ENCODE measurements at places on chromosomes 7 and 10. TPM values are rescaled to one million over a fixed set of nuclear protein-coding genes. Genes with fewer than 3 reads are reported as not detected.

- peak; percentile 70 for DNase-seq
These were observed 23.6 kb upstream of the SRI start for GRCh38 chr7:88243345-88243909.

- no peak for DNase-seq
These were observed 13.5 kb downstream of the LRMDA start for GRCh38 chr10:75444781-75445386.

DNA sequence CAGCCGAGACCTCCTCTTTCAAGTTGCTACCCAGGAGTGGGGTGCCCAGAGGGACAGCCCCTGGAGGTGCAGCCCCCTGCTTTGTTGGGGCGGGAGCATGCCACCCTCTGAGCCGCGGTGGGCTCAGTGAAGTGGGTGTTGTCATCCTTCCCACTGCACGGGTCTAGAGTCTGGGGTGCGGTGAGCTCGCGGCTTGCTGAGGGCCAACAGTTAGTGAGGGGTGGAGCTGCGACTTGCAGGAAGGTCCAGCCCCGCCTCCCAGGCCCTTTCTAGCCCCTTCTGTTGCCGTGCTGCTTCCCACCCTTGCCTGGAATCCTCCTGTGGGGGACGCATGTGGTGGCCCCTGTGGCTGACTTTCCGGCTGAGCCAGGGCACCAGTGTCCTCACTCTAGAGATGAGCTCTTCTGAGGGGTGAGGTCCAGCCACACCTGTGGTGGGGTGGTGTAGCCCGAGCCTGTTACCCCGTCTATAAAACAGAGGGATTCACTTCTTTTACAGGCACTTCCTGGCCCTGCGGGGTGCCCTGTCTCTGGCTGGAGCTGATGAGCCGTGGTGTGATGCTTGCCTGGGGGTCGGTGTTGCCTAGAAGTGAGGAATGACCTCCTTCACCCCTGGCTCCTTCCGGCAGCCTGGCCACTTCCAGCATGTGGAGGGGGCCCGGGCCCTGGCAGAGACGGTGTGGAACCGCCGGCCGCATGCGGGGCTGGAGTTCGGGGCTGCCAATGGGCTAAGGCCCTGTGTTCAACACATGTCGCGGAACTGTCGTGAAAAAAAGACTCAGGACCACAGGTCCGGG, 127.9 kb downstream of the FAM53B start:
- DNase-seq, result no peak

- DNase-seq, result no peak
These were observed 76.1 kb upstream of the DGKB start for GRCh38 chr7:14978687-14979086.

DNA sequence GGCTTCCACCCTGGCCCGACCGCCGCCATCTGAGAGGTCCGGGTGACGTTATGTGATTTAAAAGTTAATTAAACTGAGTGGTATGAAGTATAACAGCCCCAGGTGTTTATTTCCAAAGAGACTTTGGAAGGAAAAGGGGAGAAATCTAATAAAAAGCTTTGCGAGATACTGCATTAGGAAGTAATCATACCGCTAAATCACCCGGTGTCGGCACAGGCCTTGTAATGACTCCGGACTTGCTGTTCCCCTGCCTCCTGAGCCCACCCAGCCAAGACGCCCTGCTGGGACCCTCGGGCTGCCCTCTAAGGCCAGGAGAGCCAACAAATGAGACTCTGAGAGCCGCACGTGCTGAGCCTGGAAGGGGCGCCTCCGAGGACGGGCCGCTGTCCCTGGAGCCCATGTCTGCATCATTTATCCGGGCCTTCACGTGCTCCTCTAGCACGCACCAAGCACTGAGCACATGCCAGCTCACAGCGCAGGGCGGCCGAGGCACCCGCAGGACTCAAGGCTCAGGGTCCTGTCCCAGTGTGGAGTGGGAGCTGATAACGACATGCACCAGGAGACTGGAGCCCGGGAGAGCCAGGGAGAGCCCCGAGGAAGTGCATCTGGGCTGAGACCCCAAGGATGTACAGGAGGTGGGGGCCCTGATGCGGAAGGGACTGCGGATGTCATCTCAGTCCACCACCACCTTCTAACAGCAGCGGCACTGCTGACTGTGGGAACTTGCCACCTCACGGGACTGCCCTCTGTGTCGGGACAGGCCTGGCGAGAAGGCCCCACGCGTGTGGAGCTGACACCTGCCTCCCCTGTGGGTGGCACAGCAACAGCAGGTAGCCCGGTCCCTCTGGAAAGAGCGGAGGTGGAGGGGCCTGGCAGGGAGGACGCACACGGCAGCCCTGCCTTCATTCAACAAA, 182.7 kb downstream of the ELFN1 start:
- no peak for DNase-seq

- no peak for DNase-seq
These were observed 3.3 kb upstream of the YKT6 start for GRCh38 chr7:44197474-44197873.

DNA sequence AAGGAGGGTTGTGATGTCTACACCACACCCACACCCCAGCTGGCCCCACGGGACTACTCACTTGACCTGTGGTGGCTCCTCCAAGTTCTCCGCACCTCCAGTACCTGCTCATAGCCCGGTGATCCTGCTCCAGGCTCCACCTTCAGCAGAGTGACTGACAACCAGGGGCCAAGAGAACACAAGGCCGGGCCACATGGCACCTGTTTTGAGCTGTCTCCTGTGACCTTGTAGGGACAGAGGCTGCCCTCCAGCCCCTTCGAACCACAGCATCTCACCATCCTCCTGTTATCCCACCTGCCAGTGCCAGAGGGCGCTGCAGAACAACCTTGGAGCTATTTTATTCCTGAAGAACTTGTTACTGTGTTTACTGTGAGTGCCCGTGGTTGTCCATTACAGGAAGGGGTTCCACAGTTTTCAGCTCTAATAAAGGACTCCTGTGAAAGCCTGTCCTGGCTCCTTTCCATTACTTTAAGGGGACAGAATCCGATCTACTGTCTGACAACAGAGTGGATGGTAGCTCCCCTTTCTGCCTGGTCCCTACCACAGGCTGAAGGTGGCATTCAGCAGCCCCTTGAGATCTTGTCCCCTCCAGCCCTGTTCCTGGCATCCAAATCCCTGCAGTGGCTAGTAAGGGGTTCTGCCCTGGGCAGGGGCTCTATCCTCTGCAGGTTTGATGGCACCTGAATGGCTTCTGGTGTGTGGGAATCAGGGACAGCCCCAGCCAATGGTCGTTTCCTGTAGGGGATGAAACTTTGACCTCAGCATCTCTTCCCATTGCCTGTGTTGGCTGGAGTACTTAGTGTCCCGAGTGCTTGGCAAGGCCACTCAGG, 50.8 kb downstream of the C10orf120 start:
- DNase-seq, result no peak

DNA sequence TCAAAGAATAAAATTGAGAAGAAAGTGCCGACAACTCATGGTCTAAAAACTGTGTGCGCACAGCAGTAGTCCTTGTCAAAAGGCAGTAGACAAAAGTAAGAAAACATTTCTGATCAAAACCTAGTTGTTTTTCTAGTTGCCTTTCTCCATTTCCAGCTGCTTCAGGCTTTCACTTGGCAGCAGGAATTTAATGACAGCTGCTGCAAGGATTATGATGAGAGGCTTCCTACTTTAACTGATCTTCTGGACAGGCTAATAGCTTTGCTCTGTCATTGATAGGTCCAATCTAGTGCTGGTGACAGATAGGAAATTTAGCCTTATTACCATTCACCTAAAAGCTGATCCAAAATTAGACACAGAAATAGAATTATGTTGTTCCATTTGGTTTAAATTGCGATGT, 110.7 kb upstream of the SEMA3C start:
- DNase-seq, result no peak

- no peak for DNase-seq
These were observed 11.8 kb downstream of the NACAD start for GRCh38 chr7:45076946-45077345.

GRCh38 chr10:80191589-80192270, 13.6 kb downstream of the ANXA11 start:
- DNase-seq, result no peak

DNA sequence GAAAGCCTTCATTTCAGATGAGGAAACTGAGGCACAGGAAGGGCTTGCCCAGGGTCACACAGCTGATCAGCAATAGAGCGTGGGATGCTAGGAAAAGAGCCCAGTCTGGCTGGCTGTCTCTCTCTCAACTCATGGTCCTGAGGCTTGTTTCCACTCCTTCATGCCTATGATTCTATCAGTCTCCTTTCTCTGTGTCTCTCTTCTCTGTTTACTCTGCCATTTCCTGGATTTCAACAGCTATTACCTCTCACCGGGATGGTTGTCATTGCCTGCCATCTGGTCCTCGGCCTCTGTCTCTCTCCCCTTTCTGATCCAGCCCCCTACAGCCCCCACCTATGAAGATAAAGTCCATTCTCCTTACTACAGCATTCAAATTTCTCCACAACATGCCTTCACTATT, 93.3 kb upstream of the AGBL3 start:
- DNase-seq, result no peak

GRCh38 chr10:54594289-54594688, 206.7 kb downstream of the PCDH15 start:
- DNase-seq, result no peak

DNA sequence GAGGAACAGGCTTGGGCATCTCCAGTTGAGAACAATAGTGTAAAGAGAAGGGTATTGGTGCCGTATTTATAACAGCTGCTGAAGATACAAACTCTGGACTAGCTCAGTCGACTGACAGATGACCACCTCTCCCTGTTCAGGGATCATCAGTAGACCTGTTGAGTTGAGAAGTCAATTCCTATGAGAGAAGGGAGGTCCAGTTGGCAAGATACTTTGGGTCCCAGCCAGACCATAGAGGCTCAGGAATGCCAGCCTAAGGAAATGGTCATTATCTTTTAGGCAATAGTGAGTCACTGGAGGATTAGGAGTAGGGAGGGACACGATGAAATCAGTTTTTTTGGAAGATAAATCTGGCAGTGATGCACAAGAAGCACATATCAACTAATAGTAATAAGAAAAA, 202.9 kb downstream of the TRIL start:
- no peak for DNase-seq

DNA sequence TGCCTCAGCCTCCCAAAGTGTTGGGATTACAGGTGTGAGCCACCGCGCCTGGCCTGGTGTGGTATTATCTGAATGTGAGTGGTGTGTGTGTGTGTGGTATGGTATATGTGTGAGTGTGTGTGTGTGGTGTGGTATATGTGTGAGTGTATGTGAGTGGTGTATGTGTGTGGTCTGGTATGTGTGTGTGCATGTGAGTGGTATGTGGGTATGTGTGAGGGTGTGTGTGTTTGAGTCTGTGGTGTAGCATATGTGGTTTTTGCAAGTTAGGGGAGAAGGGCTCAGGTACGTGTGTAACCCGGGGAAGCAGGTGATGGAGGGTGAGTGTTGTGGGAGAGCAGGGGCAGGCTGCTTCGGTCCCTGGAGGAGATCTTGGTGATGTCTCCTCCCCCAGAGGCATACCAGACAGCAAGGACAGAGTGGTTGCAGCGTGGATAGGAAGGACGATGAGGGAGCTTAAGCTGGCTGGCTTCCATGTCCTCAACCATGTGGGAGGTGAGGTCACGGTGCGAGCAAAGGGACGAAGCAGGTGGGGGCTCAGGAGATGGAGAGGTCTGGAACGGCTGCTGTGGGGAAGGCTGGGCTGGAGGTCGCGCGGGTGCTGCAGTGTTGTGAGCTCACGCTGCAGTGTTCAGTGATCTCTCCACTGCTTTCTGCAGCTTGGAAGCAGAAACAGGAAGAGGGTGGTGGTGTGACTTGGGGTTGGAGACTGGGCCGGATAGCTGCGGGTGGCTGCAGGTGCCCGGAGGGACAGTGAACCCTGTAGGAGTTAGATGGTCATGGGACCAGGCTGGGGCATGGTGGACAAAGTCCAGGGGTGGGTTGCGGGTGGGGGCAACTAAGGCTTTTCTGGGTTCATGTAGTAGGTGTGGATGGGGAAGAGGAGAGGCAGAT, 5.0 kb downstream of the ZYX start:
- DNase-seq, result peak; percentile 69

DNA sequence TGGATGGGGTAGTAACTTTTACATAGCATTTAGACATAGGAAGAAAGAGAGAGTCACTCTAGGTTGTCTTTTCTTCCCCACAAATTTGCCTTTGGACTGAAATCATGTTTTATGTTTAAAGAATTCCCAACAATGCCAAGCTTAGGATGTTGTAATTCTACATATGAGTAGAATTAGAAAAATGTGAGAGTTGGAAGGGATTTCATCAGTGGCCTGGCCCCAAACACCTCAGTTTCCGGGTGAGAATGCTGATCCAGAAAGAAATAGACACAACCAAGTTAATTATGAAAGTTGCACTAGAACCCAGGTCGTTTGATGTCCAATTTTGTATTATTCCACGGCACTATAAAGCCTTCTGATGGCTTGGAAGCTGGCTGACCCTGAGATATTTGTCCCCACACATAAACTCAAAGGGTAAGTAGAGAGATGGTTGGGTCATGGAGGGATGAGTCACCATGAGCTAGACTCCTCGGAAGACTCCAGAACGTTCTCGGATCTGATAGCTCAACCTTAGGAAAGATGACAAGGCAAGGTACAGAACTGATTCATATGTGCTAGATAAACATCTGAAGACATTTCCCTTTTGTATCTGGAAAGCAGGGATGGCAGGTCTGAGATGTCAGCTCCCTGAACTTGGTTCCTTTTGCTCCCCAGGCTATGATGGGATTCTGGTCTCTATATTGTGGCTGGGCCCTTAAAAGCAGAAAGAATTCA, 48.8 kb upstream of the SLC35B4 start:
- no peak for DNase-seq

The FAM25A gene
- not detected for total RNA-seq

The CYP2E1 gene
- total RNA-seq, result 0.81 TPM

The PTPN20 gene
- total RNA-seq, result 1.6 TPM

The INMT gene
- 0.54 TPM for total RNA-seq

Measured in hematopoietic multipotent progenitor cell (in vitro differentiated cells).